Dermis microvascular lymphatic vessel endothelial cell (primary cell): ENCODE measurements at places on chromosomes 4 and X. TPM values are rescaled to one million over a fixed set of nuclear protein-coding genes. Genes with fewer than 3 reads are reported as not detected.

ADAM29 gene
- not detected in 2 replicates for total RNA-seq

MTMR8 gene
- 0.26 and 0.51 TPM in 2 replicates for total RNA-seq

MAGEA6 gene
- total RNA-seq: not detected in 2 replicates

CLDN2 gene
- not detected in 2 replicates for total RNA-seq

SPANXC gene
- not detected in 2 replicates for total RNA-seq

GABRG1 gene
- total RNA-seq: not detected in 2 replicates

VSIG4 gene
- total RNA-seq: not detected in 2 replicates

SPANXB1 gene
- total RNA-seq: not detected in 2 replicates

IL3RA gene
- total RNA-seq: 15.9 and 20.4 TPM in 2 replicates

PRDM8 gene
- 0.90 and 2.1 TPM in 2 replicates for total RNA-seq

RASL11B gene
- total RNA-seq: not detected in 2 replicates

NALF2 gene
- total RNA-seq: 0.13 and 0.51 TPM in 2 replicates

PABPC5 gene
- total RNA-seq: 0.90 and 1.5 TPM in 2 replicates

GNRHR gene
- total RNA-seq: not detected in 2 replicates

CRMP1 gene
- 0.13 and 1.5 TPM in 2 replicates for total RNA-seq

SATL1 gene
- not detected in 2 replicates for total RNA-seq

RAB40AL gene
- total RNA-seq: 0.13 and 0.38 TPM in 2 replicates

PGAM4 gene
- total RNA-seq: 0.13 TPM in 1 of 2 replicates, not detected in the other

RTL9 gene
- not detected in 2 replicates for total RNA-seq

PRRG1 gene
- total RNA-seq: 14.2 and 20.1 TPM in 2 replicates

CDX4 gene
- not detected in 2 replicates for total RNA-seq

AR gene
- total RNA-seq: 0.26 and 0.38 TPM in 2 replicates

SLC4A4 gene
- not detected in 2 replicates for total RNA-seq

FOXR2 gene
- total RNA-seq: not detected in 2 replicates

ODAM gene
- total RNA-seq: not detected in 2 replicates

TEX13D gene
- total RNA-seq: not detected in 2 replicates

PASD1 gene
- total RNA-seq: not detected in 2 replicates

ITIH6 gene
- total RNA-seq: not detected in 2 replicates

MGAT4D gene
- total RNA-seq: not detected in 2 replicates

PSAPL1 gene
- total RNA-seq: not detected in 2 replicates

GABRB1 gene
- not detected in 2 replicates for total RNA-seq

SLITRK4 gene
- total RNA-seq: 0.13 TPM in 2 replicates

PTCHD1 gene
- not detected in 2 replicates for total RNA-seq

PJA1 gene
- total RNA-seq: 11.4 and 13.7 TPM in 2 replicates

WDR1 gene
- 333 and 375 TPM in 2 replicates for total RNA-seq

ARL9 gene
- under 0.01 TPM in 1 of 2 replicates, not detected in the other for total RNA-seq

ADH1A gene
- total RNA-seq: not detected in 2 replicates

MAGEE1 gene
- total RNA-seq: 0.64 and 1.0 TPM in 2 replicates

NLGN4X gene
- 0.26 and 0.38 TPM in 2 replicates for total RNA-seq

CTAG1A gene
- not detected in 2 replicates for total RNA-seq

GPC3 gene
- not detected in 2 replicates for total RNA-seq

CHM gene
- 17.5 and 20.6 TPM in 2 replicates for total RNA-seq

ATP8A1 gene
- total RNA-seq: 9.9 and 66.1 TPM in 2 replicates

RTL3 gene
- not detected in 2 replicates for total RNA-seq

CT45A1 gene
- not detected in 2 replicates for total RNA-seq

GABRQ gene
- not detected in 2 replicates for total RNA-seq

DTHD1 gene
- not detected in 2 replicates for total RNA-seq

PHEX gene
- total RNA-seq: 0.63 and 0.64 TPM in 2 replicates

EPGN gene
- total RNA-seq: not detected in 2 replicates

RAB33A gene
- 0.25 and 0.26 TPM in 2 replicates for total RNA-seq

RNF150 gene
- total RNA-seq: 0.13 and 0.25 TPM in 2 replicates

ATRX gene
- total RNA-seq: 48.5 and 58.5 TPM in 2 replicates

GAGE12C gene
- total RNA-seq: not detected in 2 replicates

SAGE1 gene
- total RNA-seq: not detected in 2 replicates

FGF5 gene
- total RNA-seq: 0.13 TPM in 2 replicates

WNK3 gene
- 0.13 and 0.38 TPM in 2 replicates for total RNA-seq

SYTL5 gene
- not detected in 2 replicates for total RNA-seq

GPAT3 gene
- total RNA-seq: 14.5 and 17.3 TPM in 2 replicates
